ENCODE measurements at places on chromosomes 3 and 15.
A peak's percentile ranks its signal among the peaks of the same experiment; 100 is the strongest.

DNA sequence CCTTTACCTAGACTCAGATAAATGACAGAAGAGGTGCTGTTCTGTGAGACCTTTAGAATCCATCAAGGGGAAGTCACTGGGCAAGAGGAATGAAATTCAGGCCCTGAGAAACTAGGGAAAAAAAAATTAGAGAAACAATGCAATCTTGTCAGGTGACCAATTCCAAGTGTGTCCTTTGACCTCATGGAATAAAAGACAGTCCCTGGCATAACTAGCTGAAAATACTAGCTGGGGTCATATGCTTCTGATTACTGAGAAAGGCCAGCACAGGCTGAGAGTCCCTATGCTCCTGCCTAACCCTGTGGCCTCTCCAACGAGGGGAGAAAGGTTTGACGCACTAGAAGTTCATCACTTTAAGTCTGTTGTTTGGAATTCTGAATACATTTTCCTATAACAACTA lies 167.3 kb downstream of the XXYLT1 start:
- no peak for DNase-seq

- DNase-seq: no peak
Measured at GRCh38 chr3:5822843-5823242, 635.3 kb downstream of the EDEM1 start.

DNA sequence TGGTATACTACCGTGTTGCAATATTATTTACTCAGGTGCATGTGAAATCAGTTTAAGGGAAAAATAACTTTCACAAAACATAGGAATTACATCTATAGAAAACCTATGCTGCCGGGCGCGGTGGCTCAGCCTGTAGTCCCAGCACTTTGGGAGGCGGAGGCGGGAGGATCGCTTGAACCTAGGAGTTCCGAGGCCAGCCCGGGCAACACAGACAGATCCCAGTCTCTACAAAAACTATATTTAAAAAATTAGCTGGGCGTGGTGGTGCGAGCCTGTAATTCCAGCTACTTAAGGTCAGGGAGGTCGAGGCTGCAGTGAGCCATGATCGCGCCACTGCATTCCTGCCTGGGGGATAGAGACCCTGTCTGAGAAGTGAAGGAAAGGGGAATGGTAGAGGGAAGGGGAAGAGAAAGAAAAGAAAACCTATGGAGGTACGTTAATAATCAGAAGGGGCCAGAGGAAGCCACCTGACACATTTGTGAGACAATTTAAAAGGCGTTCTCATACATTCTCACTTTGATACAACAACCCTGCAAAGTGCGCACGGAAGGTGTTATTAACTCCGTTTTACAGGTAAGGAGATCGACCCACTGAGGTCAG lies 456 bp upstream of the TMEM62 start:
- DNase-seq: no peak

DNA sequence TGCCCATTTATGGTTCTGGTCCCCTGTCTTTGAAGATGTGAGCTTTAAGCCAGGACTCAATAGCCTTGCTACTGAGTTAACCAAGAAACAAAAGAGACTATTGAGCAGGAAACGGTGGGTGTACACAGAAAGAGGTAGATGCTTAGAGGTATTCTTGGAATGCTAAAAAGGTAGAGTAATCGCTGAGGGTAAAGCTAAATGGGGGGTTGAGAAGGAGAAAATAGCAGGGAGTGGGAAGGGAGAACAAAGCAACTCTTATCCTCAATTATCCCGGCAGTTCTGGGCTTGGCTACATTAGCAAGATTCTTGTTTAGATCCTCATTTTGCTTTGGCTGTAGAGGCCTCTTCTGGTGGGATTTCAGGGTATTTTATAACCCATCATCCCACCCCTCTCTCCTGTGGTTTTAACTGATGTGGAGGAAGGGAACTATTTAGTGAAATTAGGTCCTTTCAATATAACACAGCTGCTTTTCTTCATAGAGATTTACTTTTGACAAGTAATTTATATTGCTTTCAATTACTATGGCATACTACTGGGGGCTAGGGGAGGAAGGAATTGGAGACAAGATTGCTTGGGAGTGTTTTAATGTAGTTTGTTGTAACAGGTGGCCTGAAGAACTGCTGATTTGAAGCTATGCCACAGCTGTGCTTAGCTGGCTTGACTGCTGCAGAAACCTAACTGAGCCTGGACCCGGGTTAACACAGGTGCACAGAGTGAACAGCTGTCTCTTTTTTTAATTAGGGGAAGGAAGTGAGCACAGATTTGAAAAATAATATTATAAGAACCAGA lies 234.3 kb upstream of the CCDC54 start:
- DNase-seq: no peak

GRCh38 chr3:133965906-133966305 lies 63.8 kb downstream of the SLCO2A1 start:
- DNase-seq: no peak

DNA sequence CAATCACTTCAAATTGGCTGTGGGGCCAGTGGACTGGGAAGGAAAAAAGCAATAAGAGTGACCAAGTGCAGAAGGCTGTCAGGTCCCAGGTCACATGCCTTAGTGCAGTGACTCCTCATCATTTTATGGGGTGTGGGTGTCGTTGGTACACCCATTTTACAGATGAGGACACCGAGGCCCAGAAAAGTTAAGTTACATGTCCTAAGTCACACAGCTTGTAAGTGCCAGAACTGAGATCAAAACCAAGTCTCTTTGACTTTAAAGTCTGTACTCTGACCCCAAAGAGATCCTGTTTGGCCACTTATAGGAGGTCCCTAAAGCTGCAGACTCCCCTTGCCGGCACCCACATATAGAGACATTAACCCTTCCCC lies 63.0 kb upstream of the POLG start:
- no peak for DNase-seq

DNA sequence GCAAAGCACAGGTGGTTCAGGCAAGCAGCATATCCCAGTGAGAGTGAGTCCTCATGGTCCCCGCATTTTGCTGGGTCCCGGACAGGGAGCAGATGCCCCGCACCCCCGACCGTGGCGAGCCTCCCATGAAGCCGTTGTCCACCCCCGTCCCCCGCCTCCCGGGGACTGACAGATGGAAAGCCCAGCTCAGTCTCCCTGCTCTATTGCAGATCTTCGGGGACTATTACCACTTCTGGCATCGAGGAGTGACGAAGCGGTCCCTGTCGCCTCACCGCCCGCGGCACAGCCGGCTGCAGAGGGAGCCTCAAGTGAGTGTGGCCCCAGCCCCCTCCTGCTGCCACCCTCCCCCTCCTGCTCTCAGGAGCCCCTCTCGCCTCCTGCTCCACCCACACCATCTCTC lies 7.7 kb downstream of the FURIN start:
- DNase-seq: no peak

GRCh38 chr15:74955796-74956647 lies 550 bp downstream of the RPP25 start:
- DNase-seq: peak; percentile 28

- DNase-seq: peak; percentile 8
Measured at GRCh38 chr3:111667621-111668239, 72.6 kb upstream of the ZBED2 start.

DNA sequence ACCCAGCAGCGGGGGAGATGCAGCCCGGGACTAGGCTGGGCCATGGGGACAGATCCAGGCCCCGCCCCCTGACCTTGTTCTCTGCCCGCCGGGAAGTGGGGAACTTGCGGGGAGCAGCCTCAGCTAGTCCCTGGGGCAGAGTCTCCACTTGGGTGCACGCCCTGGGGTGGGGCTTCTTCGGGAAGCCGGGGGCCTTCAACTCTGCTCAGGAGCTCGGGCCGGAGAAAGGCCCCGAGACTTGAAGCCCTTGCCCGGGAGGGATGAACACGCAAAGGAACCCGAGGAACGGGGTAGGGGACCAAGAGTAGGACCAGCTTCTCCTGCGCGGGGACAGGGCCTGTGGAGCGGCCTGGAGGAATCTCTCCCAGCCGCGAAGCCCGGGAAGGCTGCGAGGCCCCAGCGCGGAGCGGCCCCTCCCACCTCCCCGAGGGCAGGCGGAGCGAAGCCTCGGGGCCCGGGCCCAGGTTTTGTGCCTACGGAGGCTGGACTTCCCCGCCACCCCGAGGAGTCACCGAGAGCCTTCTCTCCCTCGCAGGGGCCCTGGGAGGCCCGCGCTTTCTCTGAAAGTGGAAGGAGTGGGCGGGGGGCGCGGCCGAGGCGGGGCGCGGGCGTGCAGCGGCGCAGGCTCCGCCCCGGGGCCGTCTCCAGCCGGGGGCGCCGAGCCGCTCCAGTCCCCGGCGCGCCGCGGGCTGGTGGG lies at the start of gene ITPKA:
ITPKA (plus strand) TSS at position 670 of the 697 bp plus-strand sequence. CDS start 54 bp downstream, outside the sequence.
- peak; percentile 51 for DNase-seq

- DNase-seq: no peak
Measured at GRCh38 chr3:148441191-148441590, 256.5 kb upstream of the AGTR1 start.

DNA sequence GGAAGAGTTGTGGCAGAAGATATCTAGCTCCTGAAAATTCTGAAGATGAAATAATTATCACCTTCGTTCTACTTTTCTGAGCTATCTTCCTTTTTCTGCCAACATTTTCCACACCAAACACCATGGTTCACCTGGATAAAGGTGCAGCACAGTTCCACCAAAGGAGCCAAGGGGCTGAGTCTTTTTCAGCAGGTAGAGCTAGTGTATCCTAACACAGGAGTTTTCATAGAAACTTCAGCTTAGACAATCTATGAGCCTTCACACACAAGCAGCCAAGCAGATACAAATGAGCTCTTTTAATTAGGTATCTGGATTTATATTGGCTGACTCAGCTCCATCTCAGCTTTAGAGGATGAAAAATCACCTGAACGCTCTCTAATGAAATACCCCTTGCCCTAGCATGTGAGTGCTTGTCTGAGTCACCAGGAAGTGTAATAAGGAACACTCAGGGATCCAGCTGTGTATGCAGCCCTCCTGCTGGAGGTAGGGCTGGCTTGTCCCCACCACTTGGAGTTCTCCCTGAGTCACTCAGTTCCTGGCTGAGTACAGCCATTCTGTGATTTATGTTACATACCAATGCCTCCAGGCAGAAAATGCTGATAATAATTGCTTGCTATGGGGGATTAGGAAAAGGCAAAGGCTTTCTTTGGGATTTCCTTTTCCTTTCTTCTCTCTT lies 385.7 kb downstream of the LSAMP start:
- DNase-seq: no peak

DNA sequence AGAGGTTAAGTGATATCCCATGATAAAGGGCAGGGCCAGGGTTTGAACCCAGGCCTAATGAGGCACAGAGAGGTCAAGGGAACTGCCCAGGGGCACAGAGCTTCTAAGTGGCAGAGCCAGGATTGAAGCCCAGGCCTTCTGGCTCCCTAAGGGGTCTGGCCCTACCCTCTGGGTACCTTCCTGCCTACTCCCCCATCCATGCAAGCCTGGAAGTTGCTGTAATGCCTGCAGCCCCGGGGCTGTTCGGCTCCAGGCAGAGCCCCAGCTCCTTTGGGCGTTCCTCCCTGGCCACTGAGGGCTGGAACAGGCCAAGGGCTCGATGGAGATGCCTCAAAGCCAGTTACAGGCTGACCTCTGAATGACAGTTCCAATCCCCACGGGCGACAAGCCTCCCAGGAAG lies 4.5 kb downstream of the GRIP2 start:
- DNase-seq: no peak

DNA sequence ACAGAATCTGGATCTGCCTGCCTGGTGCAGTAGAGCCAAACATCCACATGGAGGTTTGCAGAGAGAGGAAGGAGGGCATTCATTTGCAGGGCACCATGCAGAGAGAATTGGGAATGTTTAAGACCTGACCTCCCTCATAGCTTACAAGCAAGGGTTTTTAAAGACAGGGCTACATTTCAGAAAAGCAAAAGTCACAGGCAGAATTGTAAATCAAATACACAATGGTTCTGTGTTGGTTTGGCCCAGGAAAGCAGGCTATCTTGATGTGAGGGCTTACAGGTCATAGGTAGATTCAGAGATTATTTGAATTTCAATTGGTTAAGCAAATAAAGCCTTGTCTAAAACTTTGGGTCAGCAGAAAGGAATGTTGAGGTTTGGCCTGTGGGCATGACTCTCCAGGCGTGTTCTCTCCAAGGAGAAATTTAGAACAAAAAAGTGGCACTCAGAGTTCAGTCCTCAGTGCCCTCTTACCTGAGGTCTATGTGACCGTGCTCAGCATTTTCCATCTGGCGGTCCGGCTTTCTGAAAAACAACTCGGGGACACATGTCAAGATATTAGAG lies 91.5 kb downstream of the CD47 start:
- DNase-seq: no peak

DNA sequence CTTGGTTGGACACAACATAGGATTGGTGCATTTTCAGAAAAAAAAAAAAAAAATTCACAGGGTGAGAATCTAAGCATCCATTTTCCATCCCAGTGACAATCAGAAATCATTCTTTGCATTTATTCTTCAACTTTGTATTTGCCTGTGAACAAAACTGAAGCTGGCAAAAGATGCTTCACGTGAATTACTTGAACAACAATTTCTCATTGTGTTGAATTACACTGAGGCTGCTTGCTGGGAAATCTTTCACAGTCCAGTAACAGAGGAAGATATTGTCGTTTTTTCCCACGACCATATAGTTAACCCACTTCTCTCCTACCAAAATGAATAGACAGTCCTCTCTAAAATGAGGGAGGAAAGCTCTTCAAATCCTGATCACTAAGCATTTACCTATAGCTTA lies 4.3 kb upstream of the SLCO3A1 start:
- peak; percentile 46 for DNase-seq

DNA sequence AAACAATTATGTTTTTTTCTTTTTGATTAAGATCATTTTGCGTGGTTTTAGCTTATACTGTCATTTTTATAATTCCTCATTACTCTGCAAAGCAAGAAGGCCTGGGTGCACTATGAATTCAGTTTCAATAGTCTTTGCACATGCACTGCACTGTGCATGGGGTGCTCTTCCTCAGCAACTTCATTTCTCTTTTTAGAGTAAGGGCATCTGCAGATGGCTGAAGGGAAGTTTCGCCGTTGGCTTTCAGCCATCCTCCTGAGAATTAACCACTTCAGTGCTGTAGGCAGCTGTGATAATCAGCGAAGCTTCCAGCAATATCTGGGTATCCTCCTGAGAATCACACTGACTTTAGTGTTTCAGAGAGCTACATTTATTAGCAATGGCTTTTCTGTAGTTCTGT lies 284.8 kb downstream of the GBE1 start:
- DNase-seq: no peak

- DNase-seq: no peak
Measured at GRCh38 chr3:185830018-185830797, 5.4 kb upstream of the IGF2BP2 start.

GRCh38 chr15:63818191-63818590 lies 15.6 kb downstream of the HERC1 start:
- DNase-seq: peak; percentile 53

DNA sequence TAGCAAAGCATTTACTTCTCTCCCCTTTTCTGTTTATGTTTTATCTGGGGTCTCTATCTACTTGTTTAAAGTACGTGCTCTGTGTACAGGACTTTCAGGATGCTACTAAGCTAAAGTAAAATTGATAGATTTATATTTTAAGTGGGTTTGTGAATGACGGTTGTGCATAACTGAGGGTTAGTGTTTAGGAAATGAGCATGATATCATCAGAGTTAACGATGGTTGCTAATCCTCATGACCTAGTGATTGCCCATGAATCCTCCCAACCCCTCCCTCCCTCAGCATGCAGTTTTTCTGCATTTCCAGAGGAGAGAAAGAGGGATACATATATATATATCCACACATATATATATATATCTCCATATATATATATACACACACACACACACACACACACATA lies 957.2 kb downstream of the TUSC7 start:
- DNase-seq: no peak
